ENCODE measurements at places on chromosomes 2 and 18.

GRCh38 chr2:144364944-144365738 lies 154.8 kb downstream of the ZEB2 start:
- DNase-seq: peak; percentile 90

DNA sequence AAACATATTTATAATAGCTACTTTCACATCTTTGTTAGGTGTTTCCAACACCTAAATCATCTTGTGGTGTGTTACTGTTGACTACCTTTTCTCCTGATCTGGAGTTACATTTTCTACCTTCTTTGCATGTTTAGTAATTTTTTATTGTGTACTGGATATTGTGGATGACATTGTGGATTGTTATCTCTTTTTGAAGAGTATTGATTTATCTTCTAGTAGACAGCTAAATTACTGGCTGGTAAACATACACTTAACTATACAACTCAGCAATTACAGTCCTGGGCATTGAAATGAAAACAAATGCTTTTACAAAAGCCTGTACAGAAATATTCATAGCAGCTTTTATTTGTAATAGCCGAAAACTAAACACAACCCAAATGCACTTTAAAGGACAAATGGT lies 150.8 kb downstream of the PTRHD1 start:
- DNase-seq: no peak

DNA sequence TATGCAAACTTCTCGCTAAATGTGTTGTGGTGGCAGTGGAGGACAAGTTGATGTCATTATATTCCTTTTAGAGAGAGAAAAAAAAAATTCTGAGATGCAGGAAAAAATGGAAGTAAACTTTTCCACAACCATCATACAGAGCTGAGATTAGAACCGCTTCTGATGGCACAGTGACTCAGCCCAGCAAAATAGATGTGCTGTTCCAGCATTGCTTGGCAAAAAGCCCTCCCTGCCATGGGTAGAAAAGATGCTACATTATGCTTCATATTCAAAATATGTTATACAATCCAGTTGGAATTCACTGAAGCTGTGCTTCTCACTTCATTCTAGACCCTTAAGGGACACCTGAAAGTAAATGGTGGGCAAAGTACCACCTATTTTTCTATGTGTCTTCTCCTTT lies 1047.6 kb upstream of the FANCL start:
- DNase-seq: no peak

DNA sequence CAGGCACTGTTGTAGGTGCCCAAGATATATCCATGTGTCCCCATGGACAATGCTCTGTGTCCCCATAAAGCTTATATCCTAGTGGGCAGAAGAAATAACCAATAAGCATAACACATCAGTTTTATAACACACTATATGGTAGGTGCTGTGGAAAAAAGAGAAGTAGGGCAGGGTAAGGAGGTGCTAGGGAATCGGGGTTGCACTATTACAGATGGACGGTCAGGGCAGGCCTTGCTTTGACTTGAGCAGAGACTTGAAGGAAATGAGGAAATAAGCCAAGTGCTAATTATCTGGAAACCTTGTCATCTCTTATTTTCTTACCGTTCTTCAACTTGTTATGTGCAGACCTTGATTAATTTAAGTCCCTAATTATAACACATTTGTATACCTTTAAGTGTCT lies 82.0 kb downstream of the PHLPP1 start:
- no peak for DNase-seq
